Choroid plexus epithelial cell (primary cell): ENCODE measurements at places on chromosomes 3 and 15.
A peak's percentile ranks its signal among the peaks of the same experiment; 100 is the strongest.

DNA sequence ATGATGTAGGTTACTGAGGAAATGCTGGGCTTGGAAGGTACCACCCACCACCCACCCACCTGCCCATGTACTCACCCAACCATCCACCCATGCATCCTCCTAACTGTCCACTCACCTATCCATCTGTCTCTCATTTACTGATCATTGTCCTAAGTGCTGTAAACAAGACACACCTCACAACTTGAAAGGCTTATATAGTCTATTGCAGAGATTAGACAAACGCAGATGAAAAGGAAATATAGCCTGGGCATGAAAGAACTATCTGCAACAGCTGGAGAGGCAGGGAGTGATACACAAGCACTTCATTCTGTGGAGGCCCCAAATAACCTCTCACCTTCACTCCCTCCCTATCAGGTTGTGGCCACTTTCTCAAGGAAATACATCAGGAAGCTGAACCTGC lies 54.0 kb downstream of the DAPK2 start:
- DNase-seq: no peak

GRCh38 chr3:198030125-198030524 lies 70.1 kb downstream of the LMLN start:
- no peak for DNase-seq

GRCh38 chr3:114221165-114221880 lies 16.1 kb downstream of the ZNF80 start:
- peak; percentile 19 for DNase-seq

GRCh38 chr3:146375219-146375618 lies 94.1 kb downstream of the PLSCR2 start:
- DNase-seq: no peak

GRCh38 chr3:99351122-99351521 lies 287.3 kb upstream of the COL8A1 start:
- DNase-seq: no peak

DNA sequence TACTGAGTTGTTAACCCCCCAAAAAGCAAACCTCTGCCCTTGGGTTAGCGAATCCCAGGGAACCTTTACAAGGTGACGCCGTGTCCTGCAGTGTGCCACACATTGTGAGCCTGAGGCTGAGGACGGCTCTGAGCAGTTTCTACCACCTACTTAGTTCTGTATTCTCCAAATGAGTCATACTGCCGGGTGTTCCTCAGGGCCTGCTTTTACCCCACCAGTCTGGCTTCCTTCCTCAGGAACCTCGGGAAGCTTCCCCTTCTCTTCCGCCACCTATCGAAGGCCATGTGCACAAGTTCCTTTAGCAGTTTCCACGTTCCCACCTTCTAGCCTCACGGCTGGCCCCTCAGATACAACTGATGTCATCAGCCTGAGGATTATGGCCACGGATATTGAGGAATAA lies 384.0 kb upstream of the TPM1 start:
- peak; percentile 17 for DNase-seq

DNA sequence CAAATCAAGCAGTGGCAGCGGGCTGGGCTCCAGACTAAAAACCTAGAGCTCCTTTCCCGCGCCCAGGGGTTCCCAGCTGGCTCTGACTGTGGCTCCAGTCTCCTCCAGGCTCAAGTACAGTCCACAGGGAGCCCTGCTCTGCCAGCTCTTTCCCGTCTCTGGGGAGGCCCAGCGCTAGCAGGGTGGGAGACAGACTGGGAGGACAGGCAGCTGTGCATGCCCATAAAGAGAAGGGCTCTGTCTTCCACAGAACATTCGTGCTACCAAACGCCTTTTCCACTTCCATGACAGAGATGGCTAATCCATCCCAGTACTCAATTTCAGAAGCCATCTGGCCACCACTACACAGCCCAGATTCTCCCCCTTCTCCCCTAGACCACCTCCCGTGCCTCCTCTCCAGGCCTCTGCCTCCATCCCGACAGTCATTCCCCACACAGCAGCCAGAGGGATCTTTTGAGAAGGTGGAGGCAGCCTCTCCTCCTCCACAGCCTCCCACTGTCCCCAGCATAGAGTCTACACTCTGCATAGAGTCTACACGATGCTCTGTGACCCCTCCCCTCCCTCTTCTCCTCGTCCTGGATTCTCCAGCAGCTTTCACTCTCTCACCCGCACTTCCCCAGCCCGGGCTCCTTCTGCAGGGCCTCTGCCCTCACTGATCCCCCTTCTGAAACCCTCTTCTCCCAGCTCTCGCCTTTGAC lies 6.8 kb upstream of the DUSP7 start:
- DNase-seq: no peak

- DNase-seq: peak; percentile 56
Measured at GRCh38 chr15:80984856-80985255, 4.8 kb downstream of the MESD start.

GRCh38 chr15:85825118-85825517 lies 30.4 kb upstream of the KLHL25 start:
- no peak for DNase-seq

GRCh38 chr3:48617559-48617958 lies 4.0 kb downstream of the TMEM89 start:
- peak; percentile 14 for DNase-seq

DNA sequence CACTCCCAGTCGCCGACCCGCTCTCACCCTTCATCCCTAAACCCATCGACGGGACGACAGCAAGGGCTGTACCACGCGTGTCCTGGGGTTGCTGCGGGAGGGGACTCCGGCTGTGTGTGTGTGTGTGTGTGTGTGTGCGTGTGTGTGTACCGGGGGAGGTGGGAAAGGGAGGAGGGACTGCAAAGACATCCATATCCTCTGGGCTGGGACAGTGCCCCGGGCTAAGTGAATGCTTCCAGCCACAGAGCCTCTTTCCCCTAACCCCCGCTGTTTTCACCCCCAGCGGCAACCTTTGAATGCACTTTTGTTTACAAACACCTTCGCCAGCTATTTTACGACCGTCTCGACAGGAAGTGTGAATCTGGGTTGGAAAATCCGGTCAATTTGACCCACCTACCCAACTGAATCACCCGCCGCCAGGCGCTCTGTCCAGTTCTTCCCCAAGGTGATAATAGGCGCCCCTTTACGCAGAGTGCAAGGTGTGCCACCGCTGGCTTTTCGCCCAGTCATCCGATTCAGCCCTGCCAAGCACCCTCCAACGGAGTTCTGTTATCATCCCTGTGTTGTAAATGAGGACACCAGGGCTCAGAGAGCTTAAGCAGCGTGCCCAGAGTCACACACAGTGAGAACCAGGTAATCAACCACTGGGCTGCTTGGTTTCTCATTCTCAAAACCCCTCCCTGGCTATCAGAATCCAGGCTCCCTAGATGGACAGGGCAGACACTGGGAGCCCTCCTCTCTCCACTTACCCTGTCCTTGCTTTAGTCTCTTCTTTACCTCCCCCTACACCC lies 739 bp upstream of the AMOTL2 start:
- peak; percentile 40 for DNase-seq

- peak; percentile 70 for DNase-seq
Measured at GRCh38 chr3:127772827-127773751, 49.2 kb downstream of the MGLL start.

DNA sequence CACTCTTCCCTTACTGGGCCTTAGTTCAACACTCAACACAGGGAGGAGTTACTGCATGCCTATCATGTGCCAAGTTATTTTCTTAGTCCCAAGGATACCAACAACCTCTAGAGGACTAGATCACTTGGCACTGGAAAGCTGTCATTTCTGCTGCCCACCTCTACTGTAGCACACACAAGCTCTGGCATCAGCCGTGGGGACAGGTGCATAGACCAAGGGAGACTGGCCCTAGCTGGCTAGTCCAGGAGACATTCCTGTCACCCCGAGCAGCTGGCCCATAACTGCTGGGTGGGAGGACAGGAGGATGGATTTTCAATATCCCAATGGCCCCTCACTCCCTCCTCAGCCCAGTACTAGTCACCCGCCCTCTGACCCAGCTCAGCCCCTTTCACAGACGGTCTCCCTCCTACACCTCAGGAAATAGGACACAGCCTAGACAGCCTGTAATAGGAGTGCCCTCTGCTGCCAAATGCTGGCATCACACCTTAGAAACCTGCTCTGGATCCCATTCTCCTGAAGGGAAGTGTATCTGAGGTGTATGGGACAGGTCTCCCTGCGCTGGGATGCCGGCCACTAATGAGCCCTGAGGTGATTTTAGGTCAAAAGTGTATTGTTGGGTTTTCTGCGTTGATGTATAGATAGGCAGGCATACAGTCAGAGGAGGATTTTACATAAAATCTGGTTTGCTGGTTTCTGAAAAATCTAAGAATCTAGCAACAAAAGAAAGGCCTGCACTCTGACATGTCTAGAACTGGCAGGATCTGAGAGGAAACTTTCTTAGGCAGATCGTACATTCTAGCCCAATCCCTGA lies 3.4 kb upstream of the DZIP1L start:
- peak; percentile 81 for DNase-seq

DNA sequence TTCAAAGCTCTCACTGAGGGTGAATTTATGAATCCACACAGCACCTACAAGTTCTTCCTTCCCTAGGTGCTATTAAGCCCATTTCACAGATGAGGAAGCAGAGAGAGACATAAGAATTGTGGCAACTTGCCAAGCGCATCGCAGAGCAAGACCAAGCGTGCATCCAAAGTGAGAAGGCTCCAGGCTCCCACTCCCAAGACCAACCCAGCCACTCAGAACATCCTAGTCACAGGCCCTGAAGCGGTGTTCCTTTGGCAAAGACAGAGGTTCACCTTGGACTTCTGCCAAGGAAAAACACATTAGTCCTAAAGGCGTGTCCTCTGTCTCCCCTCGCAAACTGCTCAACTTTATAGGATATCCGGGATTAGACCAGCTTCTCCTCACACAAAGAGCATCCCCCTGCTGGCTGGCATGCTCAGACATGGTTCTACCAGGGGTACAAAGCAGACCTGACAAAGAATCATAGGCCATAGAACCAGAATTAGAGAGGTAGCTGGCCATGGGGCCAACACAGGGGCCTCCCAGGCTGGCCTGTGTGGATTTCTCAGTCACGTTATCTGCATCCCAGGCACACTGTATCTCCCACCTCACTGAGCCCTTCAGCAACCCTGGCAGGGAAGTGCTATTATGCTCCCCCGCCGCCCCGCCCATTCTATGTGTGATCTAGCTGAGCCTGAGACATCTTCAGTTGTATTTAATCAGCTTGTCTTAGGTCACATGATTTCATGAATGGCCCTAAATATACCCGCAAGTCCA lies 160.2 kb downstream of the FOXP1 start:
- DNase-seq: no peak

- DNase-seq: no peak
Measured at GRCh38 chr3:14938954-14939353, 8.4 kb upstream of the NR2C2 start.

- no peak for DNase-seq
Measured at GRCh38 chr3:71238355-71238757, 345.2 kb downstream of the FOXP1 start.

GRCh38 chr3:128405554-128406277 lies 61.0 kb downstream of the DNAJB8 start:
- no peak for DNase-seq

- no peak for DNase-seq
Measured at GRCh38 chr15:92244703-92245102, 149.0 kb upstream of the ST8SIA2 start.

DNA sequence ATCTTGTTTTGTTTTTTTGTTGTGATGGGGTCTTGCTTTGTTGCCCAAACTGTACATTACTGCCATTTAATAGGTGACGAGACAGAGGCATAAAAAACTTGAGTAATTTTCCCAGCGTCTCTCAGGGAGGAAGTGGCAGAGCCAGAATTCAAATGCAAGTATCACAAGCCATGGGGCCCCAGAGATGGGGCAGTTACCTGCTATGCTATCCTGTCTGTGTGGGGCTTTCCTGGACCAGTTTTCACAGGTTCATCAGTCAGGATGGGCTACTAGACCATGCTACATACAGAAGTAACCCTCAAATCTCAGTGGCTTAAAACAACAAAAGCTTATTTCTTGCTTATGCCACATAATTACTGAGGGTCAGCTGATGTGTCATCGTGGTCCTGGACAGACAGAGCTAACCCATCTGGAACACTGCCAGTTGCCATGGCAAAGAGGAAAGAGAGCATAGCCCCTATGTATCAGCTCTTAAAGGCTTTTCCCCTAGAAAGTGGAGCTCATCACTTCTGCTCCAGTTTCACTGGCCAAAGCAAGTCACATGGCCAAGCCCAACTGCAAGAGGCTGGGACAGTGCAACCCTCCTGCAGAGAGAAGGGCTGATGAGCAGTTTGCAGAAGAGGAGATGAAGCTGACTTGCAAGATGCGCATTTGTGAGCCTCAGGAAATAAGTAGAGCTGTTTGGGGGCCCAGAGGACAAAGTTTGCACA lies 31.7 kb upstream of the SYNM start:
- DNase-seq: peak; percentile 50

GRCh38 chr3:13480340-13481318 lies 523 bp downstream of the HDAC11 start:
- peak; percentile 18 for DNase-seq

- peak; percentile 97 for DNase-seq
Measured at GRCh38 chr3:159765030-159765859, 223.4 kb upstream of the IL12A start.

- DNase-seq: no peak
Measured at GRCh38 chr3:154247806-154248415, 76.4 kb downstream of the DHX36 start.

GRCh38 chr3:177760803-177761202 lies 563.5 kb upstream of the TBL1XR1 start:
- no peak for DNase-seq

GRCh38 chr3:126153695-126154360 lies 26.6 kb downstream of the ALDH1L1 start:
- no peak for DNase-seq

- DNase-seq: peak; percentile 58
Measured at GRCh38 chr15:35980719-35981118, 434.8 kb upstream of the DPH6 start.

DNA sequence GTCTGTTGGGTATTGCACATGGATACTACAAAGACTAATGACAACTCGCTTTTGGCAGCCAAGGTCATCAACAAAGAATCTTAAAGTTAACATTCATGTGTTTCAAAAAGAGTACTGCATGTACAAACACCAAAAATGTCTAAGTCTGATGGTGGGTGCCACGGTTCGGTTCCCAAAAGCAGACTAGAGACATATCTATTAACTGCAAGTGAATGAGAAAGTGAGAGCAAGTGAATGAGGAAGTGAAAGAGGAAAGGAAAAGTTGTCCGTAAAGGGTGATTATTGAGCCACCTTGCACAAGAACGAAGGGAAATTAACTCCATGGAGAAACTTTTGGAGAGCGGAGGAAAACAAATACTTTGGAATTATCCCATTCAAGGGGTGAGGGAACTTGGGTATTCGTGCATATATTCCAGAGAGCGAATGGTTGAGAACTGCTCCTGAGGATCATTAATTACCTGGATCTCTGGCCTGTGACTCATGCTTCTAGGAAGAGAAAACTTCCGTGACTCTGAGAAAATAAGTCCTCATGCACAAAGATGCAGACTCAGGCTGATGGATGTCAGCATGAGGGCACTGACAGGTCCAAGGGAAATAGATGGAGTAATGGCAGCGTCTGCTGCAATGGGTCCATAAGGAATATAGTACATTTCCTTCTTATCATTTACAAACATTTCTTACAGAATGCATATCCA lies 336.5 kb upstream of the TGFBR2 start:
- DNase-seq: no peak

DNA sequence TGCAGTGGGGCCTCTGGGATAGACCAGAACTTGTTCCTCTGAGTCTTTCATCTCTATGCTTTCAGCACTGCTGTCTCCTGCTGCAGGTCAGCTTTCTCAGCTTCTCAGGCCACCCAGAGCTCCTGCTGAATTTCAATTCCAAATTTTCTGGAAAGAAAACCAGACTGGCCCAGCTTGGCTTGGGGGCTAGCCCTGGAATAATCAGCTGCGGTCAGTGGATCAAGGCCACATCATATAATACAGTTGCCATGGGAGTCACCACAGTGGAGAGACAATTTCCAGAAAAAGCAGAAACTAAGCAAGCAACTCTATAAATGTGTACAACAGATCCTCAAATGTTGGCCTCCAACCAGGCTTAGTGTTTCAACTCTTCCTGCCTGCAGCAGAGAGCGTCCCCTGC lies 91.1 kb upstream of the SLC24A5 start:
- no peak for DNase-seq
